ENCODE measurements at places on chromosomes 2 and 18. TPM values are rescaled to one million over a fixed set of nuclear protein-coding genes. Genes with fewer than 3 reads are reported as not detected.

Gene KIF1A
- total RNA-seq: 0.84 TPM

Gene APCDD1
- total RNA-seq: 0.07 TPM

Gene FSIP2
- total RNA-seq: not detected

Gene PTMA
- 1,847 TPM for total RNA-seq

Gene ATP8B1
- 7.6 TPM for total RNA-seq

Data from A549 treated with dexamethasone at 1 μM for 4 hours (cell line).